ENCODE measurements at places on chromosomes 11 and 22.

DNA sequence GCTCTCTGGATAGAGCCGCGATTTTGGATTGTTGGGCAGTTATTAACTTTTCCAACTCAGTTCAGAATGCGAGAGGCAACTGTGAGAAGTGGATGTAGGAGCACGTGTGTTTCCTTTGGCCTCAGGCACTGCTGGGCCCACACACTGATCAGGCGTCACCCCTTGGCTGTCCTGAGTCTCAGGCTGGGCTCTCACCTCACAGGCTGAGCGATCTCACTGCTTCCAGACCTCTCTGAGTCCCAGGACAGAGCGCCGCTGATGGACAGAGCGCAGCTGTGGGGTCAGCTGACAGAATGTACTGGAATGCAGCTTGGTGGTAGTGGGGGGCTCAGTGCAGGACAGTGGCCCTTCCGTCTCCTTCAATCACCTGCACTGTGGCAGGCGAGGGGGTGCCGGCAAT is 516.2 kb downstream of the TBC1D22A start:
- no peaks in the 10 kb centered on the region for H3K4me1 ChIP-seq
- no peaks in the 10 kb centered on the region for H3K36me3 ChIP-seq
- no peak for DNase-seq

- no peak overlapping the region for H3K27ac ChIP-seq
- H3K4me1 ChIP-seq = no peaks in the 10 kb centered on the region
- DNase-seq = no peak
- no peak overlapping the region for H3K4me3 ChIP-seq
Observed at GRCh38 chr22:25759825-25760231, 17.8 kb downstream of the MYO18B start.

DNA sequence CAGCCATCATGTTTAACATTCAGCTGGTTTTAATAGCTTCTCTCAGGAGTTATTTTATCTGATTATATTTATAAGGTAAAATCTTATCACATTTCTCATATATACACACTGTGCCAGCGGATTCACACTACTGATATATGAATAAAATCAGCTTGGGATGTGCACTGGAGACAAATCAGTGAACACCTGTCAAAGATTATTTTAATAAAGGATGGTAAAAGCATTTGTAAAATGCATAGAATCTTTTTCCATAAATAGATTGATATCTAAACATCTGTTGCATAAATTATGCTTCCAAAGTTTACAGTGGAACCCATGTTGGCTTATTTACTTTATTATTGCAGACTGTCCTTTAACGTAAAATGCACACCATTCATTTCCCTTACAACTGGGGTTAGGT is 1125.8 kb upstream of the CNTN5 start:
- no peaks in the 10 kb centered on the region for H3K27me3 ChIP-seq
- H3K4me1 ChIP-seq = no peaks in the 10 kb centered on the region
- H3K4me3 ChIP-seq = no peak overlapping the region
- H3K36me3 ChIP-seq = no peaks in the 10 kb centered on the region
- no peak for DNase-seq
- no peak overlapping the region for H3K27ac ChIP-seq

GRCh38 chr11:116547571-116547970 is 225.2 kb downstream of the BUD13 start:
- H3K27ac ChIP-seq = no peak overlapping the region
- no peak for DNase-seq
- no peak overlapping the region for H3K4me3 ChIP-seq
- H3K36me3 ChIP-seq = no peaks in the 10 kb centered on the region
- no peaks in the 10 kb centered on the region for H3K4me1 ChIP-seq

DNA sequence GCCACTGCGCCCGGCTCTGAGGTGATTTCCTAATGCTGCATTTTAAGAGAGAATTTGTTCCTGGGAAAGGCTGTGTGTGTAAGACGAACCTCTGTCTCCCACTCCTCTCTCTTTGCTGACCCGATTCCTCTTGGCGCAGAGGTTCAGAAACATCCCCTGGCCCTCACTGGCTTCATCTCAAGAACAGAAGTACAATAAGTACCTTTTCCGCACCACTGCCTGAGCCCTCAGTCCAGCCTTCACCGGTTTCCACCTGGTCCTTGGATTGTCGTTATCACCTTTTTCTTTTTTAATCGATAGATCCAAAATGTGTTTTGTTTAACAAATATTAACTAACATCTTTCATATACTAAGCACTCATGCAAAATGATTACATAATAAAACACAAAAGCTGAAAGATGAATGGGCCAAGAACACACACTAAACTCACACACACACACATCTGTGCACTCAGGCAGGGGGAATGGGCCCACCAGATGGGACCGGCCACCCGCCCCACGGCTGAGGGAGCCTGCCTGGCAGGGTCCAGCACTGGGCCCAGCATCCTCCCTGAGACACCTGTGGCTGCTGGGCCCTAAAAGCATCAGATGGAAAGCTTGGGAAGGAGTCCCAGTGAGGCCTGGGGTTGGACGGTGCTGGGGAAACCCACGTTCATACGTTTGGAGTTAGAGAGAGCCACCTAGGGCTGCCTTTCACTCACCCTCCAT is 50.4 kb upstream of the A4GALT start:
- H3K4me3 ChIP-seq = no peak overlapping the region
- DNase-seq = no peak
- no peaks in the 10 kb centered on the region for H3K36me3 ChIP-seq
- H3K27ac ChIP-seq = no peak overlapping the region
- no peaks in the 10 kb centered on the region for H3K4me1 ChIP-seq

GRCh38 chr22:41772198-41772597 is 28.3 kb upstream of the CCDC134 start:
- H3K27ac ChIP-seq = no peak overlapping the region
- DNase-seq = no peak
- no peaks in the 10 kb centered on the region for H3K27me3 ChIP-seq
- no peaks in the 10 kb centered on the region for H3K36me3 ChIP-seq
- peaks cover 18% of the 10 kb centered on the region for H3K4me1 ChIP-seq

GRCh38 chr11:120074076-120074475 is 63.8 kb downstream of the TRIM29 start:
- no peak for DNase-seq
- H3K27me3 ChIP-seq = peaks cover 4% of the 10 kb centered on the region
- no peak overlapping the region for H3K4me3 ChIP-seq
- H3K4me1 ChIP-seq = peaks cover under 1% of the 10 kb centered on the region

DNA sequence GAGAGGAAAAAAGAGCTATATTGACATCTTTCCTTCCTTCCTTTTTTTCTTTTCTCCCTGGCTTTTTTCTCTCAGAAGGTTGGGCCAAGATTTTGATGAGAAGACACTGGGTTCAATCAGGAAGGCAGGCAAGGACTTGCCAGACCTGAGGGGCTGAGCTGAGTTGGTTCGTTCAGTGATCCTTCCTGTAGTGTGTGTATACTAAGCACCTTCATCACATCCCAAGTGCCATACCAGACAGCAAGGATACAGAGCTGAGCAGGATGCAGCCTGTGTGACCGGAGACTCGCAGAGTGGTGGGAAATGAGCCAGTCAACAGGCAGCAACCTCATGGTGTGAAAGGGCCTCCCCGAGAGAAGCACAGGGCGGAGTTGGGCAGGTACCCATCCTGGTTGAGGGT is 95.5 kb downstream of the SPON1 start:
- H3K4me3 ChIP-seq = no peak overlapping the region
- no peaks in the 10 kb centered on the region for H3K36me3 ChIP-seq
- H3K4me1 ChIP-seq = peaks cover 9% of the 10 kb centered on the region
- H3K27me3 ChIP-seq = no peaks in the 10 kb centered on the region
- DNase-seq = no peak
- no peak overlapping the region for H3K27ac ChIP-seq
